ENCODE measurements at places on chromosomes 6 and 20. TPM values are rescaled to one million over a fixed set of nuclear protein-coding genes. Genes with fewer than 3 reads are reported as not detected.

DNA sequence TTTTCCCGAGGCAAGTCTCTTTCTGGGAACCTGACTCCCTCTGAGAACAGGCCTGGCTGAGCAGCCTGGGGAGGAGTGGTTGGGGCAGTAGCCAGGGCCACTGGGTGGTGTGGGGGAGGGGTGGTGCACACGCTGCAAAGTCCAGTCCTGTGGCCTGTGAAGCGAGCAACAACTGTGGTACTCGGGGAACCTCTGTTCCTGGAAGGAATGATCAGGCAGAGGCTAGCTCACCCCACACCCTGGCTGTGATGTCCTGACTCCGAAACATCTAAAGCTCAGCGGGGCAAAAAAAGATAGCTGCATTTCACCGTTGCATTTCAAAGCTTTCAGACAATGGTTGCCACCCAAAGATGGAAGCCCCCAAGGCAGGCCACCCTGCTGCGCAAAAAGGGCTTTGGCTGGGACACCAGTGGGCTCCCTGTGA is 25.5 kb downstream of the PCK1 start:
- H3K27me3 ChIP-seq = peaks cover 16% of the 10 kb centered on the region
- H3K4me1 ChIP-seq = peaks cover 7% of the 10 kb centered on the region
- no peak overlapping the region for H3K4me3 ChIP-seq
- peak; percentile 45 for DNase-seq
- no peak overlapping the region for H3K27ac ChIP-seq

DNA sequence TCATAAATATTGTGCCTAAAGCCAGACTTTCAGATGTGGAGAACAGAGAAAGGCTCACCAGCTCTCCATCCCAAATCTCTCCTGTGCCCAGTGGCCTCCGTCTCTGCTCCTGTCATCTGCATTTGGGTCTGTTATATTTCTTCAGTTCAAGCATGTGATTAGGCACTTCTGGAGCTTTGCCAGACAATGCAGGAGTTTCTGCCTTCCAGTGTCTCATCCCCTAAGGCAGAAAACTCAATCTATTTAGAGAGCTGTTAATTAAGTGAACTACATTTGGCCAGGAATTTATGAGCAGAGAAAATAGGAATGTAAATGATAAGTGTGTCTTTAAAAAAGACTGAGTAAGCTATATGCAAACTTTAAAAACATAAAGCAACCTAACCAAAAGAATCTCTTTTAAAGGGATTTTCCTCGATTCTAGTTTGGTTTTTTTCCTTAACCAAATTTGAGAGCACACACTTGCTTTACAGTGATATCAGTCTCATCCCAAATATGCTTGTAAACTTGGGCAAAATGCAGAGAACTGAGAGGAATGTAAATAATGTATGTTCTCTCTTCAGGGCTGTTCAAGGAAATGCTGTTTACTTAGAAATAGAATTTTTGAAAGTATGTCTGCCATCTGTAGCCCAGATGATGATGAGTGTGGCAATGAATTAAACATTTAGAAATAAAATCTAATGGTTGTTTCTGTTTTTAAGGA is 113.9 kb downstream of the ELOVL4 start:
- DNase-seq = no peak
- H3K36me3 ChIP-seq = no peaks in the 10 kb centered on the region
- H3K27ac ChIP-seq = no peak overlapping the region
- no peaks in the 10 kb centered on the region for H3K4me1 ChIP-seq

DNA sequence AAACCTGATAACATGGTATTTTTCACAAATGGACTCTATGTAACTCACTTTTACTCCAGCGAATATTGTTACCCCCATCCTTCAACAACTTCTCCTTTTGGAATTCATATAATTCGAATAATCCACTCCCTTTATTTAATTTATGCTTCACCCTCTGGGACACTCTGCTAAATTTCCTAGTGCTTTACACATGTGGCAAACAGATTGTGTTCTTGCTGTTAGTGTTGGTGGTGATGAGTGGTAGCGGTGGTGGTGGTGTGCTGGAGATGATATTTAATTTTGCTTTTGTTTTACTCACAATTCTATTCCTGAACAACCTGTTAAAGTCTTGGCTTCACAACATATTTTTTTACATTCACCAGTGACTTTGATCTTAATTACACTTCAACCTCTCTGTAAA is 32.8 kb downstream of the HTR1B start:
- H3K4me1 ChIP-seq = peaks cover under 1% of the 10 kb centered on the region
- no peak overlapping the region for H3K27ac ChIP-seq
- H3K27me3 ChIP-seq = no peaks in the 10 kb centered on the region
- H3K36me3 ChIP-seq = no peaks in the 10 kb centered on the region
- no peak overlapping the region for H3K4me3 ChIP-seq
- DNase-seq = no peak

- H3K4me3 ChIP-seq = no peak overlapping the region
- H3K36me3 ChIP-seq = no peaks in the 10 kb centered on the region
- DNase-seq = no peak
- H3K4me1 ChIP-seq = no peaks in the 10 kb centered on the region
These were observed 23.8 kb upstream of the TNFAIP3 start for GRCh38 chr6:137843211-137843610.

GRCh38 chr6:38498085-38498484 is 141.6 kb downstream of the BTBD9 start:
- no peak overlapping the region for H3K4me3 ChIP-seq
- DNase-seq = peak; percentile 26
- H3K4me1 ChIP-seq = no peaks in the 10 kb centered on the region
- H3K27me3 ChIP-seq = no peaks in the 10 kb centered on the region

DNA sequence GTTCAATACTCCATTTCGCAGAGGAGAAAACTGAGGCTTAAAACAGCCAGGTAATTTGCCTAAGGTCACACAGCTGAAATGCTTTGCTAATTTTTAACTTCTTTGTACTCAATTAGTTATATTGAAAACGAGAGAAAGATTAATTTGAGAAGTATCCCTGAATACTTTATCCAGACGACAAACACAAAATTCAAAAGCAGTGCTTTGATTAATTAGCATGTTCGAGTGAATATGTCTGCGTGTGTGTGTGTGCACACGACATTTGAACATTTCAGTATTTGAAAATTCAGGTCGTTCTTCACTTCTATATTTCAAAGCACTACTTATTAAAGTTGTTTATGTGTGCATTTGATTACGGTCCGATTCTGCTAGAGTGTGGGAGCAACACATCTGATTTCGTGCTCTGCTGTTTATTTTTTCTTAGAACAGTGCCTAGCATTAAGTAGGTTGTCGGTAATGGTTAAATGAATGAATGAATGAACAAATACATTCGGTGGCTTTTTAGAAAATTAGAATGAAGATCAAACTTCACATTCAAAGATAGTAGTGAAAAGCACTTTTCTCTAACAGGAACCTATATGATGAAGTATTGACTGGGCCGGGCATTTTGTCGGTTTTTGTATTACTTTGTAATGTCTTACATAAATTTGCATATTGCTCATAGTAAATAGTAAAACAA is 36.9 kb upstream of the SYNCRIP start:
- no peak for DNase-seq
- H3K27ac ChIP-seq = peak overlapping the region; percentile 90

DNA sequence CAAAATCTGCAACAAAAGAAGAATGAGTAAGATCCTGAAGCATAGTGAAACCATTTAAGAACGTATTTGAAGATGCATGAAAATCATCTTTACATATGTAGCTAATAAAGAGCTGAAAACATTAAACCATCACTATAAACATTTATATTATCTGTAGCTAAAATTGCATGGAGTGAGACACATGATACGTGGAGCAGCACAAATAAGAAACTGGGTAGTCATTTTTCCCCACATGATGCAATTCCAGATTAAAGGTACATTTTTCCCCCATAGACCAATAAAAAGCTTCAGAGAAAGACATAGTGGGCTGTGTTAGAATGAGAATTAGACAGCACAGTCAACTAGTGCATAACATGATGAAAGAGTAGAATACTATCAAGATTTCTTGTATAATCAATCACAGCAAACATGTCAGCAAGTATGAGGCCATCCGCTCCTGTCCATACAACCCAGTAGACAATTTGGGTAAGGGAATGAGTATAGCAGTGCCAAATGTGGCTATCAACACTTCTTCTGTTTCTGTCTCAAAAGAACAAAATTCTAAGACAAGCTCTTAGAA is 67.0 kb downstream of the RSPO3 start:
- H3K36me3 ChIP-seq = no peaks in the 10 kb centered on the region
- no peak for DNase-seq
- H3K4me3 ChIP-seq = no peak overlapping the region
- H3K27ac ChIP-seq = no peak overlapping the region

- peaks cover 48% of the 10 kb centered on the region for H3K36me3 ChIP-seq
- no peak overlapping the region for H3K27ac ChIP-seq
- H3K27me3 ChIP-seq = no peaks in the 10 kb centered on the region
- peaks cover 16% of the 10 kb centered on the region for H3K4me1 ChIP-seq
These were observed 85.3 kb downstream of the ASXL1 start for GRCh38 chr20:32443386-32443974.

GRCh38 chr6:5778906-5779305 is 227.8 kb downstream of the NRN1 start:
- DNase-seq = no peak
- no peak overlapping the region for H3K27ac ChIP-seq
- H3K36me3 ChIP-seq = no peaks in the 10 kb centered on the region

PABPC1L gene
- 11.2 TPM for total RNA-seq

SULF2 gene
- 138 TPM for total RNA-seq

TSBP1 gene
- not detected for total RNA-seq

SPEF1 gene
- total RNA-seq = not detected

ARFGEF3 gene
- under 0.01 TPM for total RNA-seq

All from osteoblast (primary cell).